SK-N-SH (cell line): ENCODE measurements at places on chromosomes 3 and 15. TPM values are rescaled to one million over a fixed set of nuclear protein-coding genes. Genes with fewer than 3 reads are reported as not detected.

- H3K27me3 ChIP-seq, result no peaks in the 10 kb centered on the region
- H3K36me3 ChIP-seq, result no peaks in the 10 kb centered on the region
- H3K27ac ChIP-seq, result no peak overlapping the region
- no peak for DNase-seq
- peaks cover 70% of the 10 kb centered on the region; the same call in 1 of the 2 replicates for H3K4me1 ChIP-seq
Measured at GRCh38 chr3:13011573-13012220, 61.5 kb downstream of the IQSEC1 start.

- H3K27ac ChIP-seq, result no peak overlapping the region
- H3K36me3 ChIP-seq, result no peaks in the 10 kb centered on the region
- H3K27me3 ChIP-seq, result no peaks in the 10 kb centered on the region
Measured at GRCh38 chr3:32189693-32190092, 48.8 kb upstream of the CMTM8 start.

- no peaks in the 10 kb centered on the region for H3K36me3 ChIP-seq
- H3K27me3 ChIP-seq, result no peaks in the 10 kb centered on the region
- H3K4me1 ChIP-seq, result no peaks in the 10 kb centered on the region
- H3K4me3 ChIP-seq, result no peak overlapping the region
- DNase-seq, result no peak
Measured at GRCh38 chr3:162170581-162170980, 674.0 kb downstream of the OTOL1 start.

DNA sequence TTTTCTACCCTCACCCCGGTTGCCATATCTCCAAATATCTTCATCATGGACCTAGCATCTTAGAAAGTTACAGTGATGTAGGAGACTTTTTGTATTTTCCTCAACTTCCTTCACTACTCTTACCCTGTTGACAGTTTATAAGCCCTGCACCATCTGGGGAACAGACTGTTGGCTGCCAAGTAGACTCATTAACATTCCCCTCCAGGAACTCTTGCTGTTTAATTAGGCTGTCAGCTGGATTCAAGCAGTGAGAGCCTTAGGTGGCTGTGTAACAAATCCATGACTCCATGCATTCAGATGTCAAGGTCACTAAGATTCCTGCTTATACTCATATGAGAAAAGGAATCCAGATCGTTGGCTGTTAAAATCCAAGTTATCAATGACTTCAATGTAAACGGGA is 198.3 kb downstream of the NAALADL2 start:
- H3K4me1 ChIP-seq, result no peaks in the 10 kb centered on the region
- no peak overlapping the region for H3K27ac ChIP-seq
- no peaks in the 10 kb centered on the region for H3K27me3 ChIP-seq
- H3K36me3 ChIP-seq, result no peaks in the 10 kb centered on the region

GRCh38 chr3:108090049-108090700 is 656 bp downstream of the CD47 start:
- peak overlapping the region; percentile 42 for H3K27ac ChIP-seq
- no peak for DNase-seq
- H3K36me3 ChIP-seq, result no peaks in the 10 kb centered on the region
- no peaks in the 10 kb centered on the region for H3K27me3 ChIP-seq
- H3K4me3 ChIP-seq, result peak overlapping the region; percentile 75

- H3K4me1 ChIP-seq, result no peaks in the 10 kb centered on the region
- no peaks in the 10 kb centered on the region for H3K36me3 ChIP-seq
Measured at GRCh38 chr3:9206287-9206686, 43.2 kb downstream of the SRGAP3 start.

GRCh38 chr3:43512754-43513404 is 108.9 kb downstream of the ANO10 start:
- no peaks in the 10 kb centered on the region for H3K36me3 ChIP-seq
- H3K4me3 ChIP-seq, result no peak overlapping the region
- H3K27me3 ChIP-seq, result no peaks in the 10 kb centered on the region
- H3K4me1 ChIP-seq, result peaks cover 7% of the 10 kb centered on the region
- DNase-seq, result no peak

GRCh38 chr15:86183596-86184491 is 104.2 kb downstream of the AGBL1 start:
- H3K4me3 ChIP-seq, result no peak overlapping the region
- no peaks in the 10 kb centered on the region for H3K27me3 ChIP-seq
- DNase-seq, result no peak
- no peak overlapping the region for H3K27ac ChIP-seq

DNA sequence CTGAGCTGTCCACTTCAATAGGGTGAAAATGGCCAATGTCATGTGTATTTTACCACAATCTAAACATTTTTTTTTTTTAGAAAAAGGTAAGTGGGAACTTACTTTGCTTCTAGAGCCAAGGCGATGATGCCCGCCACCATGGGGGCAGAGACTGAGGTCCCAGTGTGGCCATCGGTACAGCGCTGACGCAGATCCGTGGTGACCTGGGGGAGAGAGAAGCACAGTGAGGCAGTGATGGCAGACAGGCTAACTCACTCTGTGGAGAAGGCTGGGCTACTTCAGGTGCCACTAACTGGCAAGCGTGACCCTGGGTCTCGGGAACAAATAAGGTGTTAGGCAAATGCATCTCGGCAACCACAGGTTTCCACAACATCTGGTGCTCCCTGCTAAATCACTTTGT is 94.3 kb upstream of the SNRPA1 start:
- no peak for DNase-seq
- no peak overlapping the region for H3K27ac ChIP-seq
- no peak overlapping the region for H3K4me3 ChIP-seq
- H3K36me3 ChIP-seq, result no peaks in the 10 kb centered on the region
- H3K4me1 ChIP-seq, result no peaks in the 10 kb centered on the region

GRCh38 chr3:196775938-196776337 is 36.3 kb downstream of the PAK2 start:
- H3K36me3 ChIP-seq, result peaks cover 19% of the 10 kb centered on the region
- no peak for DNase-seq
- peaks cover 56% of the 10 kb centered on the region for H3K4me1 ChIP-seq
- no peaks in the 10 kb centered on the region for H3K27me3 ChIP-seq

DNA sequence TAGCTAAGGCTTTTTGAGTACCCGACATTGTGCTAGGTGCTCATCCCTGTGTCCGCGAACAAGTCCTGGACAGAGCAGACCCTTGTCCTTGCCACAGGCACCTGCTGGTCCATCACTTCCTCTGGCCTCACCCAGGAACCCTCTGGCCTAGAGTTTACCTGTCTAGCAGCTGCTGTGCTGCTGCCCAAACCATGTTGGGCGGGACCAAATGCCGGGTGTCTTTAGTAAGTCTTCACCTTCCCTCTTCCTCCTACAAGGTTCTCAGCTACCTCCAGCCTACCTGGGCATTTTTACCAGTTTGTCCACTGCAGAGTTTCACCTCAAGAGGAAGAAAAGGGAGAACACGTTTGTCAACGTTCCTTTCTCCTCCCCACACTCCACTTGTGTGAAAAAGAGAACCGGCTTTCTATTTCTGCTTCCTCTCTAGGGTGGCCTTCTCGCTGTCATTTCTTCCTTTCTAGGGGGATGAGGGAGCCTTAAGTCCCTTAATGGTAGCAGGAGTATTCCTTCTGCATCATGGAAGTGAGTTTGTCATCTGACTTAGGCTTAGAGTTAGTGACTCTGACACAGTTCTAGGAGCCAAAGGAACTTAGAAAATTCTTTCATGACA is 80.4 kb upstream of the GCNT3 start:
- no peak overlapping the region for H3K27ac ChIP-seq
- no peaks in the 10 kb centered on the region; the same call in 1 of the 2 replicates for H3K27me3 ChIP-seq
- no peaks in the 10 kb centered on the region for H3K4me1 ChIP-seq
- H3K36me3 ChIP-seq, result no peaks in the 10 kb centered on the region
- DNase-seq, result no peak

DNA sequence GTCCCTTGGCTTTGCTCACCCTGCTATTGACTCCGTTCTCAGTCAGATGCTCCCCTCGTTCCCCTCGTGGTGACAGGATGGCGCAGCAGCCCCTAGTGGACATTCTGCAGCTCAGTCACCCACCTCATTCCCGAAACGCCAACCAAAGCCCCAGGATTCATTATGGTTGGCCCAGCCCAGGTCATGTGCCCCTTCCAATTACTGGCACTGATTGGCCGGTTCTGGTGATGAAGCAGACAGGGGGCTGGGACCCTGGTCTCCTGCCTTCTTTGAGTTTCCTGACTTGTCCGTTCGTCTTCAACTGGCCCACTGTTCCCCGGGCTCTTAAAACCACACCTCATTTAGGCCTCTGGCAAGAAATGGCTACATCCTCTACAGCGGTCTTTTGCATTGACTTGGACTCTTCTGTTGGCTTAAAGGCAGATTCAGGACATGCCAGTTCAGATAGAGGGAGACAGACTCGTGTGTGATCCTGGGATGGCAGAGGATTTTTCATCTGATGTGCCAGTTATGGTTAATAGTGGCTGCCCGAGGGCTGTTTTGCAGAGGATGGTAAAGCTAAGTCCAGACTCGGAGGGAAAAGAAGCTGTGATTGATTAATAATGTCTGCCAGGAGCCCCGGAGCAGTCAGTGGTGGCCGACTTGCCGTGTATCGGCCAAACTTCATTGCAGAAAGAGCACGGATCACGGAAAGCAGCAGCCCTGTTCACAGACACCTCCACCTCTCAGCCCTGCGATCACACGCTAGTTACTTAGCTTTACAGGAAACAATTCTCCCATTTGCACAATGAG is 37.8 kb downstream of the LSM3 start:
- no peaks in the 10 kb centered on the region for H3K27me3 ChIP-seq
- H3K4me3 ChIP-seq, result peak overlapping the region; percentile 55

- H3K27ac ChIP-seq, result no peak overlapping the region
- H3K36me3 ChIP-seq, result no peaks in the 10 kb centered on the region
Measured at GRCh38 chr15:49758456-49758855, 137.6 kb downstream of the DTWD1 start.

Gene CPA3
- polyA plus RNA-seq, result 0.06 TPM in 1 of 2 replicates, not detected in the other

Gene PEX11A
- polyA plus RNA-seq, result 6.1 and 7.0 TPM in 2 replicates

Gene PIERCE2
- polyA plus RNA-seq, result 2.5 and 2.9 TPM in 2 replicates

Gene ARIH2
- polyA plus RNA-seq, result 69.7 and 94.4 TPM in 2 replicates

Gene GP9
- not detected in 2 replicates for polyA plus RNA-seq

Gene DGKG
- polyA plus RNA-seq, result 0.12 and 0.13 TPM in 2 replicates
